Smooth muscle cell of trachea (primary cell): ENCODE measurements at places on chromosomes 6 and 20. TPM values are rescaled to one million over a fixed set of nuclear protein-coding genes. Genes with fewer than 3 reads are reported as not detected.

CTAGE9 gene
- not detected in 2 replicates for total RNA-seq

CARMIL1 gene
- 32.0 and 35.7 TPM in 2 replicates for total RNA-seq

FILIP1 gene
- total RNA-seq, result 0.29 and 0.83 TPM in 2 replicates

FOXF2 gene
- 55.7 and 70.8 TPM in 2 replicates for total RNA-seq

KLHDC3 gene
- total RNA-seq, result 64.0 and 64.1 TPM in 2 replicates

VEGFA gene
- total RNA-seq, result 49.3 and 183 TPM in 2 replicates

PNPLA1 gene
- total RNA-seq, result not detected in 2 replicates

SH3BGRL2 gene
- 3.1 and 3.8 TPM in 2 replicates for total RNA-seq

RAMACL gene
- total RNA-seq, result 1.8 and 2.5 TPM in 2 replicates

PLCB1 gene
- 14.6 and 32.1 TPM in 2 replicates for total RNA-seq

SLC17A3 gene
- not detected in 2 replicates for total RNA-seq

GPLD1 gene
- total RNA-seq, result 0.17 TPM in 1 of 2 replicates, not detected in the other

CST3 gene
- 254 and 383 TPM in 2 replicates for total RNA-seq

FAM83C gene
- total RNA-seq, result not detected in 2 replicates

PAX1 gene
- not detected in 2 replicates for total RNA-seq

EMILIN3 gene
- total RNA-seq, result under 0.01 and 0.29 TPM in 2 replicates

SNPH gene
- total RNA-seq, result 12.8 and 22.7 TPM in 2 replicates

SLCO4A1 gene
- total RNA-seq, result 0.66 and 1.3 TPM in 2 replicates

DDX43 gene
- 0.33 and 1.6 TPM in 2 replicates for total RNA-seq

CRISP2 gene
- total RNA-seq, result not detected in 2 replicates

TRIM31 gene
- not detected in 2 replicates for total RNA-seq

BTN1A1 gene
- not detected in 2 replicates for total RNA-seq

RWDD1 gene
- total RNA-seq, result 19.2 and 31.6 TPM in 2 replicates

IYD gene
- not detected in 2 replicates for total RNA-seq

NRM gene
- total RNA-seq, result 3.1 and 4.9 TPM in 2 replicates

ABHD16B gene
- not detected in 2 replicates for total RNA-seq

TBX18 gene
- total RNA-seq, result 28.1 and 55.7 TPM in 2 replicates

HLA-DOA gene
- total RNA-seq, result under 0.01 TPM in 1 of 2 replicates, not detected in the other

LCA5 gene
- total RNA-seq, result 4.8 and 8.3 TPM in 2 replicates

THEMIS gene
- not detected in 2 replicates for total RNA-seq

HDGFL1 gene
- total RNA-seq, result not detected in 2 replicates

DOP1A gene
- 26.8 and 29.8 TPM in 2 replicates for total RNA-seq

PTK6 gene
- 0.17 TPM in 1 of 2 replicates, not detected in the other for total RNA-seq

GOPC gene
- total RNA-seq, result 32.4 and 39.2 TPM in 2 replicates

VWA7 gene
- total RNA-seq, result 0.50 and 1.2 TPM in 2 replicates

ACTL10 gene
- 3.0 and 3.3 TPM in 2 replicates for total RNA-seq

OR2H2 gene
- not detected in 2 replicates for total RNA-seq

SIRPD gene
- total RNA-seq, result not detected in 2 replicates

MMP24 gene
- total RNA-seq, result 0.29 and 0.50 TPM in 2 replicates

ZC2HC1B gene
- total RNA-seq, result not detected in 2 replicates

PBOV1 gene
- not detected in 2 replicates for total RNA-seq

ZSCAN16 gene
- 2.0 and 2.3 TPM in 2 replicates for total RNA-seq

GGTLC1 gene
- total RNA-seq, result not detected in 2 replicates

TMEM30A gene
- 172 and 185 TPM in 2 replicates for total RNA-seq

KCNK16 gene
- total RNA-seq, result not detected in 2 replicates

HLA-DQB1 gene
- not detected in 2 replicates for total RNA-seq

TFAP2B gene
- total RNA-seq, result not detected in 2 replicates

CD40 gene
- 2.6 and 8.8 TPM in 2 replicates for total RNA-seq

GSTA2 gene
- not detected in 2 replicates for total RNA-seq

VARS2 gene
- 17.0 and 24.3 TPM in 2 replicates for total RNA-seq
